ENCODE measurements at places on chromosomes 6 and 20.

GRCh38 chr6:16939839-16940238 lies 162.0 kb upstream of the STMND1 start:
- no peak for DNase-seq

DNA sequence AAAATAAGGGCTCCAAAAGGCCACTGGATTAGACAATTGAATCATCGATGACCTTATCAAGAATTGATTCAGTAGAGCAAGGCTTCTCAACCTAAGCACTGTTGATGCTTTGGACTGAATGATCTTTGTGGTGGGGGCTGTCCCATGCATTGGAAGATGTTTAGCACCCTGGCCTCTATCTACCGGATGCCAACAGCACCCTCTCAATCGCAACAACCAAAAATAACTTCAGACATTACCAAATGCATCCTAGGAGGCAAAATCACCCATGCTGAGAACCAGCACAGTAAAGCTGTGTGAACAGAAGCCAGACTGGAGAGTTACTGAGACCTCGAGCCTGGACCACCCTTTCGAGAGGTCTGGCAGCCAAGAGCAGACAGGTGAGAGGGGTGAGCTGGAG lies 67.5 kb downstream of the TBC1D7 start:
- no peak for DNase-seq

- peak; percentile 57 for DNase-seq
These were observed 999 bp upstream of the PIM1 start for GRCh38 chr6:37168811-37169495.

DNA sequence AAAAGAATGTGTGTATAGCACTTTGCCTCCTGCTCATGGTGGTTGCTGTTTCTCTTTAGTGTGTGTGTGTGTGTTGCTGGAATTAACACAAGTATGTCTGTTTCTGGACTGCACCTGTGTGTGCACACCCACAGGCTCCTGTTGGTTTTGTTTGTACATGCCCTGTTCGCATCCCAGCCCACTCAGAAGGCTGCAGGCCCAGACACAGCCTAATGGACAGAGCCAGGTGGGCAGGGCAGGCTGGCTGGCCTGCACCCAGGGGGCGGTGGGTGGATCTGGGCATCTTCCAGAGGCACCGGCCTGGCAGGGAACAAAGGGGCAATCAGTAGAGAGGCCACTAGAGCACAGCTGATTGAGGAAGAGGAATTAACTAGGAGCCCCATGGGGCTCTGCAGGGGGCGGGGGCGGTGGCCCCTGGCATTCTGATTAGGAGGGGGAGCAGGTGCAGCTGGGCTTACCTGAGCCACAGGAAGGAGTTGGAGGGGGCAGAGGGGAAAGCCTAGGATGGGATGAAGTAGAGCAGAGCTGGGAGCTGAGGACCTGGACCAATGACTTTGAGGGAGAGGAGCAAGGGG lies 21.9 kb downstream of the CD40 start:
- DNase-seq = no peak

- no peak for DNase-seq
These were observed 91.7 kb downstream of the BMP7 start for GRCh38 chr20:57174737-57175136.

All from stimulated activated CD4-positive, alpha-beta T cell treated with anti-CD3 and anti-CD28 coated beads, Interleukin-4, amount 100 ng/mL, for 24 hours (primary cell).